ENCODE measurements at places on chromosomes 7 and 10.

DNA sequence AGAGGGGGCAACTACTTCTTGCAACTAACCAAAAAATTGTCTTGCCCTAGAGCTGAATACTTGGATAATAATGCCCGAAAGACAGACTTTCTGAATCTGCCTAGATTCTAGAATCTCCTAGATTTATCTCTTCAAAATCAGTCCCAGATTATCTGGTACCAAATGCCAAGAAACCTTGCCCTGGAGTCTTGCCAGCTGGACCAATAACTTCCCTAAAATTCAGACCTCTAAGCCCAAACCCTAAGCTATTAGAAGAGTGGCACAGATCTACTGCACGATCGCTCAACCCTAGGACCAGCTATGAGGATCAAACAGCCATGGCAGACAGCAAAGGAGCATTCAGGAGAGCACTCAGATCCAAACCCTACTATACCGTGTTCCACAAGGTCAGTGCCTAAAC is 45.0 kb downstream of the ARMH3 start:
- no peak for DNase-seq

- DNase-seq: no peak
These were observed at the start of gene MYO3A for GRCh38 chr10:25933653-25934608. TSS of gene MYO3A (plus strand) at chr10:25934229. CDS start at chr10:25952111, 17,882 bp downstream.

- no peak for DNase-seq
These were observed 83.4 kb downstream of the VOPP1 start for GRCh38 chr7:55488804-55489340.

GRCh38 chr7:151066273-151066974 is 7.0 kb downstream of the SLC4A2 start:
- DNase-seq: no peak

- no peak for DNase-seq
These were observed 258.0 kb downstream of the XPNPEP1 start for GRCh38 chr10:109665321-109665720.

DNA sequence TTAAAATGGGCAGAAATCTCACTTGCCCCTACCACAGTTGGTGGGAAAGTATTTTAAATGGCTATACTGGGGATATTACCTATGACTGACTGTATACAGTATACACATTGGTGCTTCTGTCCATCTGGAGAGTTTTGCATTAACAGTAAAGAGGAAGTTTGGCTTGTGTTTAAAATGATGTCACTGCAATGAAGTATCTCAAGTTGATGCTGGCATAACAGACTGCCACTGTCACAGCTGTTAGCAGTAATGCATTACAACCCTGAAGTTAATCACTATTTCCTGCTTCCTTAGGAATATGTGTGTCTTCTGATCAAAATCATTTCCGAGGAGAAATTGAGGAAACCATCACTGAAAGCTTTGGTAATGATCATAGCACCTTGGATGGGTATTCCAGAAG is 1.9 kb downstream of the DKK1 start:
- DNase-seq: no peak

- DNase-seq: no peak
These were observed 16.6 kb downstream of the RPP30 start for GRCh38 chr10:90888387-90888786.

- DNase-seq: no peak
These were observed 106.6 kb downstream of the ADAM22 start for GRCh38 chr7:88040694-88041093.

GRCh38 chr7:96085953-96086352 is 235.9 kb downstream of the SLC25A13 start:
- no peak for DNase-seq

- DNase-seq: no peak
These were observed 74.2 kb upstream of the ZNF716 start for GRCh38 chr7:57375783-57376182.

DNA sequence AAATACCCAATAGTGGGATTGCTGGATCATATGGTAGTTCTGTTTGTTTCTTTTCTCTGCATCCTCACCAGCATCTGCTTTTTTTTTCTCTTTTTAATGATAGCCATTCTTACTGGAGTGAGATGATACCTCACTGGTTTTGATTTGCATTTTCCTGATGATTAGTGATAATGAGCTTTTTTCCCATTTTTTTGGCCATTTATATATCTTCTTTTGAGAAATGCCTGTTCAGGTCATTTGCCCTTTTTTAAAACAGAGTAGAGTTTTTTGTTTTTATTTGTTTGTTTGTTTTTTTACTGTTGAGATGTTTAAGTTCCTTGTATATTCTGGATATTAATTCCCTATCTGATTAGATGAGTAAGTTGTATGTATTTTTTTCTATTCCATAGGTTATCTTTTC is 205.8 kb upstream of the KAT6B start:
- DNase-seq: no peak

GRCh38 chr10:70960316-70960715 is 72.0 kb upstream of the PCBD1 start:
- DNase-seq: no peak

DNA sequence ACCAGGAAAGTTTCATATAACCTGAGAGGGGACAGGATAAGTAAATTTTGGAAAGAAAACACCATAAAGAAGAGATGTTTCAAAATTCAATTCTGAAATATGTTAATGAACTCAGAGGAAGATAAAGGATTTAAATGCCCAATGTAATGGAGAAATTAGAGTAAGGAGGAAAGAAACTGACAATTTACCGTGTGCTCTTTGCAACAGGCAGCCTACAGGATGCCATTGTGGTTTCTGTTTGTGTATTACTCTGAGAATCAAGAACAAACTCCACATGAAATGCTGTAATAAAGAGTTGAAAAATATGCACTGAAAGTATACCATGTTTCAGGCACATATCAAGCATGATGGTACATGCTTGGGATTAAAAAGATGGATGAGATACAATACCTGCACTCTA is 44.8 kb upstream of the GLCCI1 start:
- no peak for DNase-seq

GRCh38 chr10:123213192-123213591 is 59.0 kb downstream of the BUB3 start:
- no peak for DNase-seq

DNA sequence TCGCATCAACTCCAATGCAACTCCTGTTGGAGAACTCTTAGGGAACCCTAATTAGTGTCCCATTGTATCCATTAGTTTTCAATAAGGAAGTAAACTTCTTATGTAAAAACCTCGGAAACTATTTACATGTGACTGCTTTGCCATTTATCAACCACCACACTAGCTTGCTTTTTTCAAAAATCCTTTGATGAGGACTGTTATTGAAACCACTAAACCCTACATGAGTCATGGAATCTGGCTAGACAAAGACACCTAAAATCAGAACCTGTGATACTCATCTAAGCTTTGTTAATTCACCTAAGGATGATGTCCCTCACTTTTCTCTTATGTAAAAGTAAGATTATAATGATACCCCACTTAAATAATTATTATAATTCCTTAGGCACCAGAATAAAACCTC is 414.1 kb upstream of the ETV1 start:
- DNase-seq: no peak

- no peak for DNase-seq
These were observed 220.0 kb downstream of the FAM107B start for GRCh38 chr10:14554491-14555205.

DNA sequence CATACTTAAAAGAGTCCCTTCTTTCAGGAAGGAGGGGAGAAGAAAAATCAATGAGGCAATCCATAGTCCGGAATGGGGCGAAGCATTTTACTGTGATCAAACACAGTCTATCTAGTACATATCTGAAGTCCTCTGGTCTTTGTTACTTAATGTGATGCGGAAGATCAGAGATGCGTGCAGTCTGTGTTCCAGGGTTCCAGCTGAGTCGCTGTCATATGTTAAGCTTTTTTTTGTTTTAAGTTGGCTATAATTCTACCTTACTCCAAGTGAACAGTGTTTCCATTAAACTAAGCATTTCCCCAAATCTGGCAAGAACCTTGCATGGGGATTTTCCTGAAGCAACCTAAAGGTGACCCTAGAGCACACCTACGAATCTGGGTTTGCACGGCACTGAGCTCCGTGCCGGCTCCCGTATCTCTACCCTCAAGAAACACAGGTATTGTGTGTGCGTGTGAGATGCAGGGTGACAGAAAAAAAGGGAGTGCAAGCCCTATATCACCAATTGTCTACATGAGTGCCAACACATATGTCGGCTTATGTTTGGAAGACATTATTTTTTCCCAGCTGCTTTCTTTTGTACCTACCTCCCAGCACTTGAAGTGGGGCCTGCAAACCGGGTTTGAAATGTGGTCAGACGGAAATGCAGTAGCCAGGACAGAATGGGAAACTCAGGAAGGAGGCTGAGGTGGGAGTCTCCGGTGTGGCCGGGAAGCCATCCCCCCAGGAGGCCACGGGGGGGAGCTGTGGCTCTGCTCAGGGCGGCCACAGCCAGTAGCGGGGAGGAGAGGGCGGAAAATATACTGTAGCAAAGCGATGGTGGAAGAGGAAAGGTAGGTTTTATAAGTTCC is 435.8 kb upstream of the MGMT start:
- DNase-seq: no peak

GRCh38 chr7:15837306-15837950 is 150.9 kb upstream of the MEOX2 start:
- no peak for DNase-seq

GRCh38 chr10:84608126-84608525 is 279.7 kb downstream of the CCSER2 start:
- DNase-seq: no peak

- no peak for DNase-seq
These were observed 25.6 kb upstream of the NPS start for GRCh38 chr10:127523476-127523875.

DNA sequence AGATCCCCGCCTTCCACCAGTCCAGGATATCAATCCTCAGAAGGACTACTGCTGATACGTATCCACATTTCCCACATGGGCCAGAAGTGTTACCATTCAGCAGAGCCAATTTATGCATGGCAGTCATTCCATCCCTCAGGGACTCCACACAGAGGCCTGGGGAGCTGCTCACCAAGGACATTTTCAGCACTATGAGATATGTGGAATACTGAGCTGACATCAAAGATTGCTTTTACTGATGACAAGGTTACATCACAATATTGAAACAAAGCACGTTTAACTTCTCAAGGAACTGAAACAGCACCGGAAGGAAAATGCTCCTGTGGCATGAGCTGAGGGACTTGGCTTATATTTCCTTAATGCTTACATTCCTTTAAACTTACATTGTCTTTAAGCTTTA is 335.1 kb downstream of the BMPER start:
- DNase-seq: no peak

GRCh38 chr10:101812606-101813005 is 5.6 kb downstream of the OGA start:
- no peak for DNase-seq

- no peak for DNase-seq
These were observed 5.5 kb downstream of the ELOVL3 start for GRCh38 chr10:102231357-102232318.

DNA sequence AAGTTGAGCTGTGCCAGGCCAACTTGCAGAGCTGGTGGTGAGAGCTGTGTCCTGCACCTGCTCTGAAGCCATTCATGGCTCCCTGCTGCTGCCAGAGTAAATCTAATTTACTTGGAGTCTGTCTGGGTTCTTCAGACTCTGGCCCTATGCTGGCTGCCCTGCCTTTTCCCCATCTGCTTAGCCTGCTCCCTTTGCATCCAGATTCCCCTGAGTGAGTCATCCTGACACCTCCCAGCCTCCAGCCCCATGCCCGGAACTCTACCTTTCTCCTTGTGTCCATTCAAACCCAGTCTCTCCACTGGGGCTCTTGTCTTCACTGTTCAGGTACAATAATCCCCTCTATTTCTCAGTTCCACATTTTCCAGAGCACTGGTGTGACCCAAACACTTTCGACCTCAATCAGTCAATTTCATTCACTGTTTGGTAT is 434.4 kb upstream of the ZMIZ1 start:
- no peak for DNase-seq

Measured in stimulated activated CD4-positive, alpha-beta T cell treated with anti-CD3 and anti-CD28 coated beads, TNF-alpha, amount 100 ng/mL, for 1 hour (primary cell).